ENCODE measurements at places on chromosomes 6 and 20. TPM values are rescaled to one million over a fixed set of nuclear protein-coding genes. Genes with fewer than 3 reads are reported as not detected.

GRCh38 chr6:56450882-56451739 lies 191.6 kb downstream of the DST start:
- no peak for DNase-seq

- no peak for DNase-seq
Measured at GRCh38 chr20:7770578-7770977, 169.7 kb downstream of the HAO1 start.

GRCh38 chr6:147055821-147056392 lies 148.3 kb upstream of the STXBP5 start:
- no peak for DNase-seq

DNA sequence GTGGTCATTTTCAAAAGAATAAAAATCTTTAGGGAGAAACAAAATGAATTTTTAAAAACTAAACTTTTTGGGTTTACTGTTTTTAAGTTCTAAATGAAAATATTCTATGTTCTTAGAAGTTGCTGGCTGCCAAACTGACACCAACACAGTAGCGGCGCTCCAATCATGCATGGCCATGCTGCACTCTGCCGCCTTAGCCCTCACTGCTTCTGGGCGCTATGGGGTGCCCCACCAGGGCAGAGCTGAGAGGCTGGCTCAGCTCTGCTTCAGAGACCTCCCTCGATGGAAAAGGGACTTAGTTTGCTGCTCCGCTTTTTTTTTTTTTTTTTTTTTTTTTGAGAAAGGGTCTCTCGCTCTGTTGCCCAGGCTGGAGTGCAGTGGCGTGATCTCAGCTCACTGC lies 20.9 kb downstream of the EZR start:
- DNase-seq: no peak

- DNase-seq: no peak
Measured at GRCh38 chr6:143058987-143059386, 1.7 kb upstream of the AIG1 start.

DNA sequence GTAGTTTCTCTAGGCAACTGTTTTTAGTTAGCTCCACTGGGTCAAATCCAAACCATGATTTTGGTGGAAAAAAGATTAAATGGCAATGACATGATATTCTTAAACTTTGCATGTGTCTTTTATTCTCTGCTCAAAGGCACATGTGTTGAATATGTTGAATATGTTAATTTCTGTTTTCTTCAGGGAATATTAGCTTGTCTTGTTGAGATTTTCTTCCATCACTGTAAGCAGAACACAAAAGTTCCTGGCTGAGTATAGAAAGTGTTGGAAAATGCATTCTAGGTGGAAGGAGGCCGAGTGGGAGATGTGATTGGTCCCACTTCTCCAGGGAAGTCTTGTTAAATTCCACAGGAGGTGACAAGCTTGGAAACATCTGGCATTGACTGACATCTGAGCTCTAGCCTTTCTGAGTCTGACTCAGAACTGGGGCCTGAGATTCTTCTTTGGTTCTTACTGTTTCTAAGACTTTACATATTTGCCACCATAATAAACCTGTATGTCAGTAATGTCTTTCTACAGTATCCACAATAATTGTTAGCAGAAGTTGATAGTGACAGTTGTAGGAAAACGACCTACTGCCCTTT lies 81.1 kb downstream of the LAMA4 start:
- DNase-seq: no peak

The CYP24A1 gene
- not detected for total RNA-seq

The EBF4 gene
- total RNA-seq: 6.0 TPM

Data from mesenteric fat pad (tissue), 1 donor.